ENCODE measurements at places on chromosomes 3 and 15. TPM values are rescaled to one million over a fixed set of nuclear protein-coding genes. Genes with fewer than 3 reads are reported as not detected.

GRCh38 chr15:51647128-51647562, 24.6 kb upstream of the DMXL2 start:
- peak; percentile 47 for DNase-seq

The EIF4E3 gene
- 23.1 TPM for polyA plus RNA-seq

The SV2B gene
- polyA plus RNA-seq: 0.42 TPM

- peak; percentile 84 for DNase-seq
Observed at GRCh38 chr15:77507911-77508310, 87.2 kb downstream of the HMG20A start.

DNA sequence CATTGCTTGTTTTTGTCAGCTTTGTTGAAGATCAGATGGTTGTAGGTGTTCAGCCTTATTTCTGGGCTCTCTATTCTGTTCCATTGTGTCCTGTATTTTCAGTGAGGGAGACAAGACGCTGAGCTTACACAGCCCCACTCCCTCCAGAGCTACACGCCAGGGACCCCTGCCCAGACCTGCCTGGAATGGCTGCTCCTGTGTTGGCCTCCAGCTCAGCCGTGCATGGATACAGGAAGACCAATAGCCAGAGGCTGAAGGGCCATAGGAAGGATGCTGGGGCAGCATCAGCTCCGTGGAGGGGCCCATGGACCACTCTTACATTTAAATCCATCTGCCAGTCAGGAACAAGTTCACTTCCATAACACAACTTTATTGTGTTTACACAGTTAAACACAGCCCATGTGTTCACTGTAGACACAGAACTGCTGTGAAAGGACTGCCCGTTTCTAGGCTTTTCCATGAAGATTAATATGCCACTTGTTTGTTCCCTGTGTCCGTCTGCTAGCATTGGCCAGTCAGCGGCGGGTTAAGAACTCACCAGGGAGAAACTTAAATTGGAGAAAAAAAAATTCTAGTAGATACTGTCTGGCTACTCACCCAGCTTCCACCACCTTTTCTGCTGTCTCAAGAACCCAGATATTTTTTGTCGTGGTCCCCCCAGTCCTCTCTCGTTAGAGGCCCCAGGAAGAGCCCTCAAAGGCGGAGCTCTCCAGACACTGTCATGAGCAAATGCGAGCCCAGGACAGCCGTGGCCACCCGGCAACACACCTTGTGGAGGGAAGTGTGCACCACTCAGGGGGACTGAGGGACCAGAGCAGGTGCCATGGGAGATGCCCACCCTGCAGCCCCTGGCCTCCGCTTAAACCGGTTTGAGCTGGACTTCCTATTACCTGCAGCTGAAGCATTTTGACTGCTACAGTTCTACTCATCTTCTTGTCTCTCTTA, 142.3 kb upstream of the MEF2A start:
- no peak for DNase-seq

The LIPH gene
- 0.08 TPM for polyA plus RNA-seq

- no peak for DNase-seq
Observed at GRCh38 chr3:71035886-71036285, 547.6 kb downstream of the FOXP1 start.

- DNase-seq: no peak
Observed at GRCh38 chr3:148026009-148026588, 616.9 kb downstream of the ZIC1 start.

The ECE2 gene
- polyA plus RNA-seq: not detected

GRCh38 chr3:40766396-40766795, 241.6 kb downstream of the ZNF621 start:
- no peak for DNase-seq

Measured in heart left ventricle (tissue), 16 donors.